Right renal cortex interstitium (tissue), 3 donors: ENCODE measurements at places on chromosomes 2 and 18.

- DNase-seq = no peak
Measured at GRCh38 chr18:27298214-27298804, 113.2 kb upstream of the CHST9 start.

GRCh38 chr18:12460874-12461273 is 53.1 kb downstream of the PRELID3A start:
- no peak for DNase-seq

- no peak for DNase-seq
Measured at GRCh38 chr2:215915441-215915840, 97.9 kb downstream of the MREG start.

GRCh38 chr18:23259701-23260681 is 124.7 kb downstream of the CABLES1 start:
- peak; percentile 62 for DNase-seq

- DNase-seq = no peak
Measured at GRCh38 chr18:59876310-59876626, 23.5 kb upstream of the PMAIP1 start.

- no peak for DNase-seq
Measured at GRCh38 chr2:165533331-165533730, 63.8 kb downstream of the CSRNP3 start.

- no peak for DNase-seq
Measured at GRCh38 chr18:62898359-62898758, 183.0 kb downstream of the PHLPP1 start.

- DNase-seq = no peak
Measured at GRCh38 chr2:108988796-108989713, at the start of gene EDAR. Gene EDAR, minus strand, starts transcription at chr2:108989220. Its CDS starts 58,206 bp downstream, at chr2:108931014.

DNA sequence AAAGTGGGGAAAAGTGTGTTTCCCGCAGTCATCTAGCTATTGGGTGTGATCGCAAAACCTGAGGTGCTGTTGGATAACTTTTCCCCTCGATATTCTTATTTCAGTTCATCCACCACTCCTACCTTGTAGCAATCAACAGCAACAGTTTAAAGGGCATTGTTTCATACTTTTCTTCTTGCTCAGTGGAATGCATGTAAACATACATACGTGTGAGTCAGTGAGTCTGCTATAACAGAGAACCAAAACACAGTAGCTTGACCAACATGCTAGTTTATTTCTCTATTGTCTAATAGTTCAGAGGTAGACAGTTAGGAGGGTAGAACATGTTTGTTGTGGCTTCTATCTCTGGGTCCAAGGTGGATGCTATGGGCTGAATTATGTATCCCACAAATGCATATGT is 77.6 kb upstream of the FOXI3 start:
- DNase-seq = no peak

- no peak for DNase-seq
Measured at GRCh38 chr2:172673056-172673683, 62.5 kb upstream of the RAPGEF4 start.

GRCh38 chr2:9692456-9693195 is 61.8 kb upstream of the YWHAQ start:
- no peak for DNase-seq

GRCh38 chr2:10284108-10284870 is 18.4 kb upstream of the HPCAL1 start:
- DNase-seq = no peak

DNA sequence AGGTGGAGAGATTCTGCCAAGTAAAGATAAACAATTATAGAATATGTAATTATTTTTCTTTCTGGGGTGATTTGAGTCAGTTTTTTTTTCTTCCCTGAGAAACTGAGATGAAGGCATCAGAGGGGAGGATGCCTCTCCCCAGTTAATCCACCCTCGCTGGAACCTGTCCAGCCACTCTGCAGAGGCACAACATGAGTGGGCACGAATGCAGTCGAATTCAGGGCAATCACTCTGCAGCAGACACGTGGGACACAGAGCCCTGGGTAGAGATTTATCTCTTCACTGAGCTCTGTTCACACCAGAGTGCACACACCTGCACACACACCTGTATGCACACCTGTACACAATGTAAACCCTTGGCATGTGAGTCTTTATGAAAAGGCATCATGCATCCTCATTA is 154.2 kb downstream of the DCDC2C start:
- no peak for DNase-seq

DNA sequence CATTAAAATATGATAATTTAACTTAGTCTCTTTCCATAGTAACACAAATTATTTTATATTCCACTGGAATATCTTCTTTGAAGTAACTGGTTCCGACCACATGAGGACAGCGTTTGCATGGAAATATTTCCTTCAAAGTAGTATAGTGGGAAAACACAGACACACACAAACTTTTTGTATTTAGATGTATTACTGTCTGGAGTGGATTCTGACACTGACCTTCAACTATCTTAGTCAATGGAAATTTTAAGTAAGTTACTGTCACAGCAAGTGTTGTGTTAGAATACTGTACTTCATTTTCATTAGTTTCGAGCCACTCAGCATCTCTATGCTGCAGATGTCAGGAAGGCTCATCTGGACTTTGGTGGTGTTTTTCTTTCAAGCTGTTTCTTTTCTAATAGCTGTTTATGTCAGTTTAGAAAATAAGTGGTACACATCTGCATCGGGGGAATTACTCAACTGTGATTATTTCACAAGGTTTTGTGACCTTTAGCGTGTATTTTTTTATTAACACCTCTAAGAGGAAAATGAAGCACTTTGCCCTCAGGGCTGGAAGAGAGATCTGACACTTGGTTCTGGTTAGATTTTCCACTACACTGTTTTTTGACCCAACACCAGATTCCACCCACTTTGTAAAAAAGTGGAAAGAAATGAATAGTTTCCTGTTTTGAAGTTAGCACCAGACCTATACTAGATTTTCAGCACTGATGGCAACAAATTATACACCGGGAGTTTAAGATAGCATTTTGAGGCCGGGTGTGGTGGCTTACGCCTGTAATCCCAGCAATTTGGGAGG is 18.9 kb upstream of the THOC1 start:
- no peak for DNase-seq
